ENCODE measurements at places on chromosomes 1 and 21.

GRCh38 chr1:23561813-23562100 lies 2.5 kb upstream of the ID3 start:
- peak; percentile 52 for DNase-seq

DNA sequence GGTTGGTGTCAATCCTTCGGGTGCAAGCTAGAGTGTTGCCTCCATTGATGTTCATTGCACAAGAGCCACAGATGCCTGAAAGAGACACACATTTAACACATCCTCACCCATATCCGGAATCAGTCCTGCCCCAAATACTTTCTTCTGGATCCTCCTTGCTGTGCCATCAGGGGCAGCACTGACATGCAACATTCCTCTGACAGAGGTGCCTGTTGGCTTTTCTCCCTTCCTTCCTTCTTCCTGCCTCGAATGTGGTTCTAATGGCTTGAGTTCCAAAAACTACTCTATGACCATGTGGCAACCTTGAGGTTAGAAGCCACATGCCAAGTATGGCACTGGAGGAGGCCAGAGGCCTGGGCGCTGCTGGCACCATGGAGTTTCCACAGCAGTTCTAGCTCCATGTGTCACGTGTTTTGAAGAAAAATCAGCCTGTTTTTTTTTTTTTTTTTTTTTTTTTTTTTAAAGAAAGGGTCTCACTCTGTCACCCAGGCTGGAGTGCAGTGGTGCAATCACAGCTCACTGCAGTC lies 17.0 kb upstream of the ATP13A2 start:
- DNase-seq: no peak

DNA sequence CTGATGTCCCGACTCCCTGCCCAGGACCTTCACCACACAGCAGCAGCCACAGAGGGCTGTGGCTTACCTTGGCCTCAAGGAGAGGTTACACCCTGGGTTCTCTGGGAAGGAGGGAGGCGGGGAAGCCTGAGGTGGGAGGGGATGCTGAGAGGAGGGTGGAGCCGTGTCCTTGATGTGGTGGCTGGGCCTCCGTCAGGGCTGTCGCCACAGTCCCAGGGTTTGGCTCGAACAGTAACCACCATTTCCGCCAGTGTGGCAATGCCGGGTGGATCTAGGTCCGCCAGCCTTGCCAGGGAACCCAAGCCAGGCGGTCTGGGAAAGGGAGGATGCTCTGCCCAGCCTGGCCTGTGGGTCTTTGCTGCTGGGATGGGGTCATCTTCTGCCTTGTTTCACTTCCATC lies 18.4 kb upstream of the CDCA8 start:
- no peak for DNase-seq

DNA sequence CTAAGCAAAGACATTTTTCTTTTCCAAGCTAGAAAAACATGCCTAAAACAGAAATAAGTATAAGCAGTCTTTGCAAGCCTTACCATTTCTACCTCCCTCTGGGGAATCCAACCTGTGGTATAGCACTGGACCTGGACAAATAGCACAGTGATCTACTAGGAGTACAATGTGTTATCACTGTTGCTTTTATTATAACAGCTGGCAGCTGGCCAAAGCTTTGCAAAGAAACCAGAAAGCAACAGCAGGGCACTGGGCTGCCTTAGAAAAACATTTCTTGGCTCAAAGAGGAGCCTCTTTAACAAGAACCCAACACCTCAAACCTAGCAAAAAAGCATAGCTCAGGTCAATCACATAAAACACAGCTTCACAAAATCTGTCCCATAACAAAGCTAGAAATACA lies 294.5 kb upstream of the GREM2 start:
- peak; percentile 34 for DNase-seq

DNA sequence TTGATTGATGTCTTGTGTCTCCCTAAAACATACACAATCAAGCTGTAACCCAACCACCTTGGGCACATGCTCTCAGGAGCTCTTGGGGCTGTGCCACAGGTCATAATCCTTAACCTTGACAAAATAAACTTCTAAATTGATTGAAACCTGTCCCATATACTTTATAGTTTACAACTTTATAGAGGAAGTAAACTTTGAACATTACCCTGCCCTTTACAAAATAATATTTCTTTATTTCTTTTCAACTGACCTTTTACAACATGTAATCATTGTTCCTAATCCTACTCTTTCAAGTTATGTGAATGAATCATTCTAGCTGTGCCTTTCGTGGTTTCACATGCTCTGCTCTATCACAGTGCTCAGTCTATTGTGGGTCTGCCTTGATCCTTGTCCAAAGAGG lies 118.3 kb upstream of the ATP1A1 start:
- DNase-seq: no peak

- peak; percentile 81 for DNase-seq
These were observed 274.8 kb upstream of the RUNX1 start for GRCh38 chr21:35323947-35324346.

- no peak for DNase-seq
These were observed 48.9 kb upstream of the DIP2A start for GRCh38 chr21:46409641-46410406.

DNA sequence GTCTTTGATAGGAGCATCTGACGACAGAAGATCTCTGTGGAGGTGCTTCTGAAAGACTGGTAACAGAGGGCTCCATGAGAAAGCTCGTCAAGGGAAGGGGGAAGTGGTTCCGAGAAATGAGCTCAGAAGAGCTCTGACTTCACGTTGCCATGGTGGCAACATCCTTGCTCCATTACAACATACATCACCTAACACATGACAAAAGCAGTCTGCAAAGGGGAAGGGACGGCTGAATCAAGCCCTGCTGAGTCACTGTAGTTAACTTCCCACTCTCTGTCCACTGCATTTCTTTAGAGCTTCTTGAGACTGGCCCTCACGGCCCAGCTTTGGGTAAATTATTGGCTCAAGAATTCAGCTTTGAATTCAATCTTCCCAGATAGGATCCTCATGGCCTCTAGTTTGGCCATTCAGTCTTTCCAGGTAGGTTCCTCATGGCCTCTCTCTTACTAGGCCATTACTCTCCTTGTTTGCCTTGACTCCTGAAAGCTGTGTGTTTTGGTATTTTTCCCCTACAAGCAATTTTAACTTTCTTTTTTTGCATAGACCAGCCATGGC lies 88.0 kb upstream of the ZNF648 start:
- DNase-seq: peak; percentile 79

GRCh38 chr1:17834561-17835100 lies 79.5 kb downstream of the ACTL8 start:
- DNase-seq: no peak

GRCh38 chr1:172647110-172647564 lies 11.8 kb upstream of the FASLG start:
- no peak for DNase-seq

DNA sequence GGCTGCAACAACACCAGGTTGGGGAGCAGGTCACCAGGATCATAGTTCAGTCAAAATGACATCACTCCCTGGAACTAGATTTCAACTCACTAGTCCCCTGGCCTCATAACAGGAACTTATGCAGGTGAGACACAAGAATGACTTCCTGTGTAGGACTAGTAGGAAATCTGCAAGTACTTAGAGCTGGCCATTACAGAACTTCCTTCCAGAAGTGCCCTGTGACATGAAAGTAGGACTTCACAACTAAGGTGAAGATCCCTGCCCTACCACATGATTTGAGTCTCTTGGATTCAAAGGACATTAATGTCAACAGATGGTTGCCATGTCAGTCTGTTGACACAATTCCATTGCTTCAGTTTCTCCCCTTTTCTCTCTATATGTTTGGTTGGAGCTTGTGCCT lies 223.1 kb downstream of the RPS6KC1 start:
- no peak for DNase-seq

DNA sequence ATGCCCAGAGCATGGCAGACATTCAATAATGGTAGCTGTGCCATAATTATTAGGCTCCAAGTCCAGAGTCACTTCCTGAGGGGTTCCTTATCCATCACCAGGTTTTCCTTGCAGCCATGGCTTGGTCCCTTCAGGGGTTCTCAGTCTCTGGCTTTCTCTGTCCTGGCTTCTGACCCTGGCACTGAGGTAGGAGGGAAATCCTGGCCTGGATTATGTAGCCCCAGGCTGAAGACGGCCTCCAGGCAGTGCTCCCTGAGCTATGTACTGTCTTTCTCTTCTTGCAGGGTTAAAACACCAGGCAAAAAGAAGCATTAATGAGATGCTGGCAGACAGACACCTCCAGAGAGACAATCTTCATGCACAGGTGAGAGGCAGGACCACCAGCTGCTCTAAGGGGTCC lies 9.5 kb upstream of the PADI3 start:
- peak; percentile 66 for DNase-seq
